NCI-H748 treated with DMSO at 0.1 percent for 48 hours (cell line): ENCODE measurements at places on chromosomes 7 and 10.
A peak's percentile ranks its signal among the peaks of the same experiment; 100 is the strongest.

DNA sequence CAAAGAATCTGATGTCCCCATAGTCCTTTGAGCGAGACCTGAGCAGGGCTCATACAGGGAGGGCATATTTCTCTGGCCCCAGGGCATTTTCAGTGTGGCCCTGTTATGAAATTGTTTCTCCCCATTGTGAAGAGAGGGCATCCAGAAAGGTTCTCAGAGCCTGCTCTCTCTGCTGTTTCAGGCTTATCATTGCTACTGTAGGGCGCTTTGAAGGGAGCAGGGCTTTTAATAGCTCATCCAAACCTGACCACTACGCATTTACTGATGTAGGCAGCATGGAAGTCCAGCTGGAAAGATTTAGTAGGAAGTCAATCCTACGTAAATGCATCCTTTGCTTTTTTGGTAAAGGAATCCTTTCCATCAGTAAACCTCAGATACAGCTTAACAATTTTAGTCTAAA is 68.1 kb downstream of the PRPF18 start:
- DNase-seq: no peak

DNA sequence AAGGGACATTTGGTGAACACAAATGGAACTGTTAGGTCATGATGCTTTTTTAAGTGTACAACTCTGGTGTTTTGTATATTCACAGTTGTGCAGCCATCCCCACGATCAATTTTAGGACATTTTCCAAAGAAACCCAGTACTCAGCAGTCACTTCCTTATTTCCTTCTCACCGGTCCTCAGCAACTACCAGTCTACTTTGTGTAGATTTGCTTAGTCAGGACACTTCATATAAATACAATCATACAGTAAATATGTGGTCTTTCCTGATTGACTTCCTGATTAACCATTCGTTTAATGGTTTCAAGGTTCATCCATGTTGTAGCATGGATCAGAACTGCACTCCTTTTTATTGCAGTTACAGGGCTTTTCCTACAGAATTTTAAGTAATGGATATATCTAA is 14.4 kb downstream of the SGPL1 start:
- no peak for DNase-seq

GRCh38 chr7:99730992-99731391 is 4.0 kb downstream of the CYP3A7 start:
- no peak for DNase-seq

DNA sequence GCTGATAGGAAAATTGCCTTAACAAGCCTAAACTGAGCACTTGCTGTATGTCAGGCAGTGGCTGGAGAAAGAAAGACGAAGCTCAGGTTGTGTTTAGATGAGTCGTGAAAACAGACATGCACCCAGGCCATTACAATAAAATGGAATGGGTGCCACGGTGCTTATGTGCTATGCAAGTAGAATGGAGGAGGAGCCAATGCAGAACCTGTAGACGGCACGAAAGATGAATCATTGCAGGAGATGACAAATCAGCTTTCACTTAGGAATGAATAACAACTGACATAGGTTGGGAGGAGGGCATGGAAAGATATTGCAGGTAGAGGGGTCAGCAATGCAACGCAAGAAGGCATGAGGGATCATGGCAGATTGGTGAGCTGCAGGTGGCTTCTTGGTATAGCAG is 61.2 kb upstream of the ARHGAP21 start:
- DNase-seq: no peak

GRCh38 chr7:46982928-46983327 is 599.0 kb downstream of the TNS3 start:
- no peak for DNase-seq

GRCh38 chr10:113097036-113097435 is 147.0 kb downstream of the TCF7L2 start:
- no peak for DNase-seq

DNA sequence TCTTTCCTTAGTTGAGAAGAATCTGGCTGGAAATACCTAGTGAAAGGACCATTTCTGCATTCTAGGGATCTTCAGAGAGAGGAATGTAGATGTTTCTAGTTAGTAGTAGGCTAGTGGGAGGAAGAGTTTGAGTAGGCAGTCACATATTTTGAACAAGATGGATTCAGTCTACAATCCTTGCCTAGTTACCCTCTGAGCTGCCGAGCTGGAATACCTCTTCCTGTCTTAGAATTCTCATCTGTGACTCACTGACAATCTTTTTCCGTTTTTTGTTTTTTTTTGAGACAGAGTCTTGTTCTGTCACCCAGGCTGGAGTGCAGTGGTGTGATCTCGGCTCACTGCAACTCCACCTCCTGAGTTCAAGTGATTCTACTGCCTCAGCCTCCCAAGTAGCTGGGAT is 30.7 kb upstream of the PLPP4 start:
- DNase-seq: no peak

DNA sequence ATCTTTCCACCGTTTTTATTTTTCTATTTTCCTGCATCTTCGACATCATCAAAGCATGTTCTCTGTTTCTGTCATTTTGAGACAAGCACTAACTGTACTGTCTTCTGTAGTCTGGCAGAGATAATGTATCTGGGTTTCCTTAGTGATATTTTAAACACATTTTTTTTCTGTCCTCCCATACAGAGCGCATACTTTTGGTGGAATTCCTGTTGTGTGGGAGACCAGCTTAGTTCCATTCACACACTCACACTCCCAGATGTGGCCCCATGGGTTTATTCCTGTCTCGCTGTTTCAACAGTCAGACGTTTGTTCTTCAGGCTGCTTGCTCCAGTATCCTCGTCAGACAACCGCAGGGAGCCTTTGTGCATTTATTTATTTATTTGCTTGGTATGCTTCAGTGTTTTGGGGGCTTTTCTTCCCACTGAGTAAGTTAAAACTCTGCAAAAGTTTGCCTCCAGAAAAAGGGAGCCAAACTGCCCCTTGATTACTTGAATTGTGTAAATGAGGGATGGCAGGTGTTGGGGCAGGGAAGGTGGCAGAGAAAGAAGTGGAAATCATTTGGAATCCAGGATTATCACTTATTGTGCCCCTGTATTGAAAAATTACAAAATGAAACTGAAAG is 456.8 kb upstream of the KLF6 start:
- DNase-seq: peak; percentile 22

DNA sequence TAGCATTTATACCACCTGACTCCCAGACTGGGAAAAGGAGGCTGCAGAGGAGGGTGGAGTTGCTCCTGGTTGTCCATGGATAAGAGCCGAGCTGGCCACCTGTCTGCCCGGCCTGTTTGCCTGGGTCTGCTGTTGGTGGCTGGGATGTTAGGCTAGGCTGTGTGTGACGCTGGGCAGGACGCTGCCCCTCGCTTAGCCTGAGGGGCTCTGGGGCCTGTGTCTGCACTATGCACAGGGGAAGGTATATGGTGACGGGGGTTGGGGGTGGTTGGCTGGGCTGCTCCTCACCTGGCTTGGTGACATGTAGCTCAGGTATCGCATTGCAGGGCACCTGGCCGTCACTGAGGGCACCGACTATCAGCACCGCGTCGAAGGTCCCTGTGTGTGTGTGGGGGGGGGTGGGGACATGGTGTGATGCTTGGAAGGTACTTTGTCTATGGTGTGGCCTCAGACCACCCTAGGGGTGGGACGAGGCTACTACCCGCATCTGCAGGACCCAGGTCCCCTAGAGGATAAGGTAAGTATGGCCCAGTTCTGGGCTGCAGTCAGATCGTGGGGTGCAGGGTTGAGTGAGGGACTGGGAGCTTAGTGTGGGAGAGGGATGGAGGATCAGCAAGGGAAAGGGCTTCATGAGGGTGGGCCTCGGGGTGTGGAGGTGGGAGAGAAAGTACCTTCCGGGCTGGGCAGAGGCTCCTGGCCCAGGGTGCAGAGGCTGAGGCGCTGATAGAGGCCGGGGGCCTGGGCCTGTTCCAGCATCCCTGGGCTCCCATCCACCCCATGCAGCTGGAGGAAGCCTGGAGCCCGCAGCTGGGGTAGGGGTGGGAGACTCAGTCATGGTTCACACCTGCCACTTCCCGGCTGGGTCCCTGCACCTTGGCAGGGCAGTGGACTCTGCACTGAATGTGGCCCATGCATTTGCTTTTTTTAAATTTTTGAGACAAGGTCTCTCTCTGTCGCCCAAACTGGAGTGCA is 2.3 kb downstream of the METTL27 start:
- no peak for DNase-seq

GRCh38 chr10:11931038-11931437 is 107.9 kb downstream of the PROSER2 start:
- DNase-seq: no peak

- no peak for DNase-seq
Measured at GRCh38 chr7:42661312-42661711, 250.6 kb downstream of the C7orf25 start.

DNA sequence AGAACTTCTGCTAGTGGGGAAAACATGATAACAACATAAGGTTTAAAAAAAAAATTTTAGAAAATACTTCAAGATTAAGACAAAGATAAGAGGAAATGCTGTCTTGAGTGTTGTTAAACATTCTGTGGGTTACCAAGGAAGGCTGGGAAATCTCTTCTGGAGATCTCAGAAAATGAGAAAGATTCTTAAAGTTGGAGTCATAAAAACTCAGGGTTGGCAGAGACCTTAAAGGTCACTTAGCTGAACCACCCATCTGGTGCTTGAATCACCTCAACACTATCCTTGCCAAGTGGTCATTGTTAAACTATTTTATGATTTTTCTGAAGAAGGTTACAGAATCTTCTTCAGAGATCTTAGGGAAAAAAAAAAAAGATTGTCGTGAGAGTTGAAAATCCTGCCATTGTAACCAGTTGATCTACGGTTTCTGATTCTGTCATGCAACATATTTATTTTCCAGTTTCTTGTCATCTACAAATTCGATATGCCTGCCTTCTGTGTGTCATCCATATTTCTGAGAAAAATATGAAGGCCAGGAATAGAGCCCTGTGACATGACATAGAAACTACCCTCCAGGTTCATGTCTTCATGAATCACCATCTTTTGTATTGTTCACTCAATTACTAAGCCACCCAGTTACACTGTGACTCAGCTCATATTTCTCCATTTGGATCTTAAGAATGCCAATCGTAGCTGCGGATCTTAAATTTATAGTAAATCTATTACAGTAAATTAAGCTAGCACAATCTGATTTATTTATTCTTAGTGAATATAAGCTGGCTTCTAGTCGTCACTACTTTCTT is 179.2 kb downstream of the ST7 start:
- no peak for DNase-seq

- DNase-seq: no peak
Measured at GRCh38 chr10:48745662-48746245, 61.1 kb downstream of the WDFY4 start.

GRCh38 chr10:1057106-1057657 is 997 bp downstream of the WDR37 start:
- no peak for DNase-seq

GRCh38 chr7:95977994-95978393 is 205.6 kb downstream of the DYNC1I1 start:
- no peak for DNase-seq

GRCh38 chr10:62689712-62690111 is 114.8 kb upstream of the ADO start:
- DNase-seq: no peak

GRCh38 chr7:18760046-18760445 is 264.5 kb downstream of the HDAC9 start:
- no peak for DNase-seq

- no peak for DNase-seq
Measured at GRCh38 chr7:108224387-108224786, 94.2 kb upstream of the LAMB4 start.

GRCh38 chr7:97842006-97842405 is 30.2 kb downstream of the ASNS start:
- DNase-seq: no peak

GRCh38 chr10:111077785-111078504 is 1.1 kb downstream of the ADRA2A start:
- DNase-seq: no peak

DNA sequence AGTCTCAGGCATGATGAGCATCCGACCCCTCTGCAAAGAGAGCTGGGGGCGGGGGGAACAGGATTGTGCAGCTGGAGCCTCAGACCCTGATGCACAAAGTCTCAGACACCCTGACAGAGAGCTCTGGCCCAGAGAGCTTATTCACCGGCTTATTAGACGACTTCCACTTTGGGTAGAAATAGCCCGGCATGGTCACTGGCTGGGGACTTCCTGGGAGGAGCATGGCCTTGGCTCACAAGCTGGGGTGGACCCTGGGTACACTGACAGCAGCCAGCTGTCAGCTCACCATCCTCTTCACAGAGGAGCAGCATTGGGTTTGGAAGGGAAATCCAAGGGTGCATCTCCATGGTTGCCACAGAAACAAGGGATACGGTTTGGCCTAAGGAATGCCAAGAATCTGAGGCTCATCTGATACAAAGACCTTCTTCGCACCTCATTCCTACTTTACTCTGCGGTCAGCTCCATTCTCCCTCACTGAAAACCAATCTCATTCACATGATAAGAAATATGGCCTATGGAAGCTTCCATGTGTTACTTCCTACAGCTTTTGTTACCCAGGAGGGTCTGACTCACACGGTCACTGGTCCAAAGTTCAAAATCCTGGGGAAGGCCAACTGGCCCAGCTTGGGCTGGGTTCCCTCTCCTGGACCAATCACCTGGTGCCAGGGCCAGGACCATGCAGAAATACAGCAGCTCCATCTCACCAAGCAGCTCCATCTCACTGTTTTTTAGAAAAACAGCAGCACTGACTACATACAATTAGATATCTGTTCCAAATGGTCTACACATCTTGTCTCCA is 25.1 kb downstream of the ZNF467 start:
- DNase-seq: no peak

DNA sequence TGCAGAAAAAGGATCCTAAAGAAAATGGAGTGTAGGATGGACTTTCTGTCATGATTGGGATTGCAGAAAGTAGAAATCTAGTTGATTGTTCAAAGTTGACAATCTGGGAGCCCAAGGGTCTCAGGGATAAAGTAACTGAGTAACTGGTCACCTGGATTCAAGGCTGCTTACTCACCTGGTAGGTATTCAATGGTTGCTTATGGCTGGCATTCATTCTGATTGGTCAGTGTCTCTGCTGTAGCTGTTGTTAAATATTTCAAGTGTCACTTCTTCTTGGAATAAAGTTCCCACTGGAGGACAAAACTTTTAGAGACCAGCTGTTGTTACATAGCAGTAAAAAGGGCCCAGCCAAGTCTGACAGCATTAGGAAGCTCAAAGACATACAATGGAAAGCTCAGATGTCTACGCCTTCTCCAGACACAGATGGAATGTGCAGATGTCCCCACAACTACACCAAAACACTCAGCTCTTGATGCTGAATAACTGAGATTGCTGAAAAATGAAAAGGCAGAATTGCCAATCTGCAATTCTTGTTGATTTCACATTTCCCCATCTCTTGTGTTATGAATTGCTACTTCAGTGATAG is 106.9 kb downstream of the ZNF467 start:
- no peak for DNase-seq

DNA sequence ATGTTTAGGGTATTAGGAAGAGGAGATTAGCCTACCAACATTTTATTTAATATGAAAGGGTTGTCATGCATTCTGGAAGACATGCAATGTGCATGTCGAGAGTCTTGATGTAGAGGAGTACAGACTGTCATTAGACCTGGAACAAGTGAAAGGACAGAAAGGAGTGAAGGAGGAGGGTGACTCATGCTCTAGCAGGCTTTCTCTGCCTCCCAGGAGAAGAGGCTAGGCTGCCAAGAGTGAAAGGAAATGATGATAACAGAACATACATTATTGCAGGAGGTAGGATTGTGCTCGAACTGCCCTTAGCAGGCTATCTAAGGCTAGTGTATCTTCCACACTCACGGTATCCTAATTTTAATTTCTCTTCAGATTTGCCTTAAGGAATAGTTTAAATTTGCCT is 228.8 kb downstream of the EXOC4 start:
- no peak for DNase-seq
